Adipocyte (in vitro differentiated cells): ENCODE measurements at places on chromosomes 5 and 9.

DNA sequence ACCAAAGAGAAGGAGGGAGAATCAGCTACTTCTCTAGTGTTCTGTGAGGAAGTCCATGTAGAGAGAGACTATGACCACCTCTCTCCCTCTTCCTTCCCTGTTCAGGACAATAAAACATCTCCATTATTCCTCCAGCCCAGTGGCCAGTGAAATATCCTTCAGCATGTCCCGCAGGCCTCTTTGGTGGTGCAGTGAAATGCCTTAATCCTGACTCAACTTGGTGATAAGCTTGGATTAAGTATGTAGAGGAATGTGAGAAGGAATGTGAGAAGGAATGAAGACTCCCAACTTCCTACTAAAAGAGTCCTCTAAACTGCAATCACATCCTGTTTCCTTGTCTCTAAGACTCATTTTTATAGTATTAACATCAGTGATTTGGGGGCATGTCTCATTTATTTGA is 167.3 kb downstream of the TRPM3 start:
- peak; percentile 72 for DNase-seq

GRCh38 chr5:850511-851006 is at the start of gene ZDHHC11:
TSS of gene ZDHHC11 (minus strand) at chr5:850986. CDS start at chr5:850602, 384 bp downstream.
- no peak for DNase-seq

DNA sequence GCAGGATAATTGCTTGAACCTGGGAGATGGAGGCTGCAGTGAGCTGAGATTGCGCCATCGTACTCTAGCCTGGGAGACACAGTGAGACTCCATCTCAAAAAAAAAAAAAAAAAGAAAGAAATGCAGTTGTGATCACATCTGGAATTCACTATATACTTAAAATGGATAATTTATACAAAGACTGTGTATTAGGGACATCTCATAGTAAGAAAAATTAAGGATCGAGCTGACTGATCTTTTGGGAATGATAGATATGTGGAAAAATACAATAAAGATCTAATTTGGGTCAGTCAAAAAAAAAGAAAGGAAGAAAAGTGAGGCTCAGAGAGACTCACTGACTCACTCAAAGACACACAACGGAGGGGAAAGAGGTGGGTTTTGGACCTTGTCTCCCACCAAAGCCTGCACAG is 73.2 kb upstream of the STXBP1 start:
- peak; percentile 83 for DNase-seq

- peak; percentile 16 for DNase-seq
These were observed 45.7 kb upstream of the FANCC start for GRCh38 chr9:95363051-95363841.

DNA sequence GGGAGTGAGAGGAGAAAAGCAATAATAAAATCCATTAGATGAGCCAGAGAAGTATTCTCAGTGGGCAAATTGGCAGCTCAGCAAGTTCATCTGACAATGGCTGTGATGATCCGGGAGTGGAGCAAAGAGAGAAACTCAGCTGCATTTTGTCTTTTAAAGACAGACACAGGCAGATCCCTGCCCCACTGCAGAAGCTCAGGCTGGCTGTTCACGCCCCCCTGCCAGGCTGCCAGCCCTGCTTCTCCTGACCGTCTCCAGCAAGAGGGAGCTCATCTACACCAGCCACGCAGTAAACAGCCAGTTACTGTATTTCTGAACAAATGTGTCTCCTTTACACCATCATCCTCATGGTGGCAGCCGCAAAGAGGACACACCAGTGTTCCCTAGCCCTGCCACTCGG is 114.3 kb upstream of the SARDH start:
- DNase-seq, result no peak
